Head of caudate nucleus (tissue), 42 donors: ENCODE measurements at places on chromosomes 11 and 22.

DNA sequence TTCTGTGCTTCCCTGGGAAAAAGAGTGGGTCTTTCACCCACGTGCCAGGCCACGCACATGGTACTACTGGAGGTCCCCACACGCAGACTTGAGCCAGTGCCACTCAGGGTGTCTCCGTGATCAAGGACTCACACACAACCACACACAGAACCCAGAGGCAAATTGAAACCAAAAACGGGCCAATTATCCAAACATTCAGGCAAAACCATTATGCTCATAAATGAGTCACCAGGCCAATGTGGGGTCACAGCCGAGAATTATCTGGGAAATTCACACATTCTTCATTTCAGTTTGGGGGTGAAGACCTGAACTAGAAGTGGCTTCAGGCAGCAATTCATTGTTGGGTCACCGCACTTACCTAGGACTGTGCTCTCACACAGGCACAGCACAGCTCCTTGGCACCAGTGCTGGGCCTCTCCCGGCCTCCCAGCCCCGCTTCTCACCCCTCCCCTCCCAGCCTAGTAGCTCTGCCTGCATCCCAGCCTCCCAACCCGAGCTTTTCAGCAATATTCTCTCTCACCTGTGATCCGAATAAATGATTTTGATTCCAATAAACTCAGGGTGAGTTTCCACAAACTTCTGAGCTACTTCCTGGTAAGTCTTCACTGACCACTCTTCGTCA lies 28.0 kb downstream of the ADA2 start:
- no peak for DNase-seq

DNA sequence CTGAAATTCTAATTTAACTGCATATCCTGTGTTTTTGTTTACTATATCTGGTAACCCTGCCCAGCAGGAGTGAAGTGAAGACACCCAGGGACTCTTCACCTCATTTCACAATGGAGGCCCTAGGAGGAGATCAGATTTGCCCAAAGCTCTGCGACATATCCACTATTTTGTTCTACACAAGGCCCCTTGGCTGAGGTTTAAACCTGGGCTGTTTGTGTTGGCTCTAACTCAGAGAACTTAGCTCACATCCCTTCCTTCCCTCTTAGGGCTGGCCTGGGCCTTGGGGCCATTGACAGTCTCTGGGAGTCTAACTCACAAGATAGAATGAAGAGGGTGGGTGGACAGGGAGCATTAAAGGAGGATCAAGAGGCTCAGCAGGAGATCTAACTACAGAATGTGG lies 8.2 kb upstream of the PLA2G3 start:
- DNase-seq: no peak

GRCh38 chr11:503179-503981 lies 3.7 kb downstream of the RNH1 start:
- DNase-seq: peak; percentile 79

DNA sequence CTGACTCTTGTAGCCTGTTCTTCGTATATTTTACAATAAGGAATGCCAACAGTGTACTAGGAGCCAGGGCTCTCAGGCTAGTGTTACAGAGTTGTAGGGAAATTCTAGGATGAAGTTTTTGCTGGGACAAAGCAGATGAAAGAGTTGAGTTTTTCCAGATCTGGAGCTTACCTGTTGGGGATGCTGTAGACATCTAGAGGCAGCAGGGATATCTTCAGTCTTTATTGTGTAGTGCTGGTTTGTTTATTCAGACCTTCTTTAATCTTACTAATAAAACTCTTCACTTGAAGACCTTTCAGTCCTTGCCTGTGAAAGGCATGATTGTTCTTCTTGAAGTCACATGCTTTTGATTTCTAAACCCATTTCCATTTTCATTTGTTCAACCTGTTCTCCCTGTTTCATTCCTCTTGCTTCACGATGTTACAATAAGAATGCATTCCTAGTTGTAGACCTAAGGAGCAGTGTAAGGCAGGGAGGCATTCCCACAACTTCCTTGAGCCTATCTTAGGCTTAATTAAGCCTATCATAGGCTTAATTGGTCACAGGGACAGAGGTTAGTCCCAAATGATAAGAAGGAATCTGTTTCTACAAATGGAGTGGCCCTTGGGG lies 7.9 kb upstream of the SLC37A2 start:
- DNase-seq: no peak

GRCh38 chr11:58318532-58318931 lies 40.3 kb downstream of the OR5B17 start:
- no peak for DNase-seq

GRCh38 chr11:121553389-121553788 lies 100.6 kb upstream of the SORL1-AS1 start:
- DNase-seq: no peak

DNA sequence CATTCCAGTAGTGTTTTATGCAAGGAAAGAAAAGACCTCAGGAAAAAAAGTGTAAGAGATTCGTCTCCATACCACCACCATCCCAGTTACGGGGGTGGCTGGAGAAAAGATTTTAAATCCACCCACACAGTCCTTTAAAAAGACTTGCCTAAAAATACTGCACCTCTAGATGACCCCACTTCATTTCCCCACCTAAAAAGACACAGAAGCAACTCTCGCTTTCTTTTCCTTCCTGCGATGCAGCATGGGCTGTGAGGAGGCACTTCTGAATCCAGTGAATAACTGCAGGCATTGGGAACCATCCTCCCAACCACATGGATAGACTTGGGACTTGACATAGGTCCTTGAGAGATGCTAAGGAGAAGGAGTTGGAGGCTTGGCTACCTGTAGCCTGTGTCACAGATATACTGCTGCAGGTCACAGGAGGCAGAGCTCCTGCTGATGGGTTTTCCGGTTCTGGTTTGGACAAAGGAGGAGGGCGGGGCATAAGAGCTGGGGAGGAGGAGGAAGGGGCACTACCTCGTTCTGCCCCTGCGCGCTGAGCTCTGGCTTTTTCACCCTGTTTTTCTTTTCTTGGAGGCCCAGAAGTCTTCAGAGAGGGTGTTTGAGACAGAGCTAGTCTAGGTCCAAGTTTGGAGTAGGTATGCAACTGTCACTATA lies 285.9 kb downstream of the NTM start:
- DNase-seq: no peak

DNA sequence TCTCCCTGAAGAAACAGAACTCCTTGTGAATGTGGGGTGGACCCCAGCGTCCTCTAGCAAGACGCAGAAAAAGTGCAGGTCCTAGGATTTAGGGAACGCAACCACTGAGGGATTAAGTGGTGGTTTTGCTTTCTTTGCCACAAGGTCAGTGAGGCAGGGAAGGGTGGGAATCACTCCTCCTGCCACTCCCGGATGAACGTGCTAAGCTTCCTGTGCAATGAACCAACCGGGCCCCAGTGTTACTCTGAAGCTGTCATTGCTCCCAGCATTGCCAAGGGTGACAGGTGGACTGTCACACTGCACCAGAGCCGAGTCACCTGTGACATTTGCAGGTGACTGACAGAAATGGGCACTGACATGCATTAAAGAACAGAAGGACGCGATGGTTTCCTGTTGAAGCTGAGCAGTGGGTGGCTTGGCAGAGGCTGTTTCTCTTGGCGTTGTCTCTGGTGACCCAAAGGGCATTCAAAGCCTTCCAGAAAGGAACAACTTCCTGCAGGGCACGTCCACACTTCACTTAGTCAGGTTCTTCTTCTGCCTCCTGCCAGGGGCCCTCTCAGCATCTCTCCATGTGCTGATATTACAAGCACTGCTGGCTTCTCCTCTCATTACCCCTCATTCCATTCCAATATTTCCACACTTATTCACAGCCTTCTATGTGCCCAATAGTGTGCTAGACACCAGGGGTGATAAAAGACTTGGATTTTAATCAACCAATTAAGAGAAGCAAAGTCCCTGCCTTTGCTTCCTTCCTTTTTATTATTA lies 9.7 kb downstream of the KIRREL3 start:
- DNase-seq: no peak

DNA sequence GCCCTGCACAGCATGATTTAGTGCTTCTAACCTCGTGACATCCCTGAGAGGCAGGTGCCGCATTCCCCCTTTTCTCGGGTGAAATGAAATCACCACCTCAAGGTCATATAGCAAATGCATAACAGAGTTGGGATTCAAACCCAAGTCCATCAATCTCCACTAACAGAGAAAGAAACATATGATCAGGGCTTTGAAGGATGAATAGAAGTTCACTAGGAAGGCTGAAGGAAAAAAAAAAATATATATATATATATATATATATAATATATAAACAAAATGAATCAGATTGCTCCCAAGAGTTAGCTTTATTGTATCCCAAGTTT lies 12.1 kb upstream of the ARHGEF17 start:
- DNase-seq: no peak

DNA sequence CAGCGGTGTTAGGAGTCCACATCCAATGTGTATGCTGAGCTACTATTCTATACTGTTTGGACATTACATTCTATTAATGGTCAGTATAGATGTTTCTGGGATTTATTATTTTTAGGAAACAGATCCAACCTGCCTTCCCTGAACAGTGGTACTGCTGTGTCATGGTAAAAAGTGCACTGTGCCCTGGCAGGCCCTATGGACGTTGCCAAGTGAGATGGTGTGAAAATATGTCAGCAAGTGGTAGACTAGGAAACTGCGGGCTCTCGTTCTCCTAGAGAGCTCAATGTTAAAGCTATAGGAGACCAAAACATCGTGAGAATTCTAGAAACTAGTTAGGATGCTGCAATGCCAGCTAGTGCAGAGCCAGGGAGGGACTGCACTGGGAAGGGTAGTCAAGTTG lies 26.0 kb upstream of the CYP2D6 start:
- no peak for DNase-seq

GRCh38 chr11:117875382-117876058 lies 938 bp downstream of the FXYD6 start:
- DNase-seq: peak; percentile 45

GRCh38 chr11:64637334-64638017 lies 46.5 kb downstream of the SLC22A12 start:
- no peak for DNase-seq

DNA sequence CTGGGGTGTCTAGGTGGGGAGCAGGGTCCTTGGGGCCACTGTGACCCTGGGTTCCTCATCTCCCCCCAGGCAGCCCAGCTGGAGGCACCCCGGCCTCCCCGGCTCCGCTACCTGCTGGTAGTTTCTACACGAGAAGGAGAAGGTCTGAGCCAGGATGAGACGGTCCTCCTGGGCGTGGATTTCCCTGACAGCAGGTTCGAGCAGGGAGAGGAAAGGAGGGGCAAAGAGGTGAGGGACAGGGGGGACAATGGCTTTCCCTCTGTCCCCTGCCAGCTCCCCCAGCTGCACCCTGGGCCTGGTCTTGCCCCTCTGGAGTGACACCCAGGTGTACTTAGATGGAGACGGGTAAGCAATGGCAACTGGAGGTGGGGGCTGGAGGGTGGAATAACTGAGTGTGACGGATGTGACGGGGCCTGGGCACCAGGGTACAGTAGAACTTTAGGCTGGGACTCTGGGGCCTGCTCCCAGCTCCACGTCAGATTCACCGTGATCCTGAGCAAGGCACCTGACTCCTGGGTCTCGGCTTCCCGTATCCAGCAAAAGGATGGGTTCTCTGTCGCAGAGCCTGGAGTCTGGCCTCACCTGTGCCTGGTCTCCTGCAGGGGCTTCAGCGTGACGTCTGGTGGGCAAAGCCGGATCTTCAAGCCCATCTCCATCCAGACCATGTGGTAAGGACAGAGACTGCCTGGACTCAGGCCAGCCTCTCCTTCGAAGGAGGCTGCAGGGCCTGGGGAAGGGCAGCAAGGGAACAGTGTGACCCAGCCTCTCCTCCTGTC lies 3.6 kb downstream of the SSH3 start:
- DNase-seq: no peak

- no peak for DNase-seq
Measured at GRCh38 chr22:45964372-45964771, 12.6 kb downstream of the WNT7B start.

- no peak for DNase-seq
Measured at GRCh38 chr11:10459029-10459970, 4.2 kb downstream of the AMPD3 start.

DNA sequence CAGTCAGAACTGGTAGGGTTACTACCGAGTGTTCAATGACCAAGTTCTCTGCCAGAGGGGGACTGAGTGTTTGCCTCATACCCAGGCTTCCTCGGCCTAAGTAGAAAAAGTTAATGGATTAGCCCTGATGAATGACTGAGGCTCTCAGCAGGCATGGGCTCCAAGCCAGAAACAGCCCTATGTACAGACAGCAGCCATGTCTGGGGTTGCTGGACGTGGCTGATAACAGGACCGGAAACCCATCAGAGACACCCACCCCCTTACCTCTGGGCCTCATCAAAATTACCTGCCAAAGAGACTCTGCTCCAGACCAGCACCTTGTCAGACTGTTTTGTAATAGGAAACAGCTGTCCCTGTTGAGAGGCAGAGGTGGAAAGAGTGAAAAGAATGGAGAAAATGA lies 351.4 kb downstream of the ETS1 start:
- no peak for DNase-seq

DNA sequence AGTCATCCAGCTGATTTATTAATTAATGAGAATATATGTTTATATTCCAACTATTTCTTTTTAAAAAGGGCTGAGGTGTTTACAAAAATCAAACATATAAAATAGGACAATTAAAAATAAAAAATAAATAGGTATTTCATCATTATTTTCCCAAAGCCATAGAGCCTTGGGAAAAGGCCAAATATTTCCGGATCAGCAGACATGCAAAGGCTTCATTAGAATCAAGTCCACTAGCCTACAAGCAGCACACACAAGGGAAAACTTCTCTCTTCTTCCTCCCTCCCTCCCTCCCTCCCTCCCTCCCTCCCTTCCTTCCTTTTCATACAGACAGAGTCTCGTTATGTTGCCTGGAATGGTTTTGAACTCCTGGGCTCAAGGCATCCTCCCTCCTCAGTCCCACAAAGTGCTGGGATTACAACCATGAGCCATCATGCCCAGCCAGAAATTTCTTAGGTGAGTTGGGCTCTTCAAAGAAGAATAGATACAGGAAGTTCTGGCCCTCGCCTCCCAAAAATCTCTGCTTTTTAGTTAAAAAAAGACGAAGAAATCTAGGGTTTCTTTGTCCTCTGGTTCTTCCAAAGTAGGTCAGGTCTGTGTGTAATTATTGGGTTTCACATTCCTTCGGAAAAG lies 121.2 kb downstream of the SIK3 start:
- no peak for DNase-seq

- DNase-seq: no peak
Measured at GRCh38 chr11:117002639-117003299, 95.5 kb downstream of the SIK3 start.

- DNase-seq: no peak
Measured at GRCh38 chr11:79742176-79742575, 301.3 kb upstream of the TENM4 start.

DNA sequence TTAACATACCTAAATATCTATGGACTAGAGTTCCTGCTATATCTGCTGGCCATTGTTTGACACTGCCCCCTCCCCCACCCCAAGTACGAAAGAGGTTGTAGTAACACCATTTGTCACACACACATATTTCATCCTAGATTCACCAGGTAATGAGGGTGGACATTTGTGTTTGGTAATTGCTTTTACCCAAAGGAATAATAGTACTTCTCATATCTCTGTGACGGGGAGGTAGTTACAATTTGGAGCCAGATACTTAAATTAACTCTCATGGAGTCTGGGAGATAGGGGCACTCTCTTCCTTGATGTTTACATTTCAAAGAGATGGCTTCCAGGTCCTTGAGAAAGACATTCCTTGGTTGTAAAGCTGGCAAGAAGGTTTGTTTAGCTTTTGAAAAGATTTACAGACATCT lies 38.7 kb downstream of the REXO2 start:
- DNase-seq: no peak

GRCh38 chr22:19082793-19083192 lies 39.4 kb downstream of the DGCR2 start:
- DNase-seq: no peak
